ENCODE measurements at places on chromosomes 3 and 15.
A peak's percentile ranks its signal among the peaks of the same experiment; 100 is the strongest.

DNA sequence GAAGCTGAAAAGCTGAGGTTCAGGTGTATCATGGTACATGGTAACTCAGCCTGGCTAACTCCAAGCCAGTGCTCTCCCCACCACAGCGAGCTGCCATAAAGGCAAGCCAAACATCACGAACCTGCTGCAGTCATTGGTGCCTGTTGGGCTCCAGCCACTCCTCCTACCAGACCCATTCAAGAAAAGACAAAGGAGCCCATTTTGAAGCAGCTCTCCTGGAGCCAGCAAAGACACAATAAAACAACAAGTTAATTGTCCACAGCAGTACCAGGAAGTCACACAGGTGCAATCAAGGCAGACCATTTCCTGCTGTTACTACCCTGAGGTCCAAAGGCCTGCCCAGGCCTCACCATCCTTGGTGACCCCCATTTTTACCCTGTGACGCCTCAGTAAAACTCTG is 77.6 kb downstream of the DAPK2 start:
- no peak for DNase-seq

DNA sequence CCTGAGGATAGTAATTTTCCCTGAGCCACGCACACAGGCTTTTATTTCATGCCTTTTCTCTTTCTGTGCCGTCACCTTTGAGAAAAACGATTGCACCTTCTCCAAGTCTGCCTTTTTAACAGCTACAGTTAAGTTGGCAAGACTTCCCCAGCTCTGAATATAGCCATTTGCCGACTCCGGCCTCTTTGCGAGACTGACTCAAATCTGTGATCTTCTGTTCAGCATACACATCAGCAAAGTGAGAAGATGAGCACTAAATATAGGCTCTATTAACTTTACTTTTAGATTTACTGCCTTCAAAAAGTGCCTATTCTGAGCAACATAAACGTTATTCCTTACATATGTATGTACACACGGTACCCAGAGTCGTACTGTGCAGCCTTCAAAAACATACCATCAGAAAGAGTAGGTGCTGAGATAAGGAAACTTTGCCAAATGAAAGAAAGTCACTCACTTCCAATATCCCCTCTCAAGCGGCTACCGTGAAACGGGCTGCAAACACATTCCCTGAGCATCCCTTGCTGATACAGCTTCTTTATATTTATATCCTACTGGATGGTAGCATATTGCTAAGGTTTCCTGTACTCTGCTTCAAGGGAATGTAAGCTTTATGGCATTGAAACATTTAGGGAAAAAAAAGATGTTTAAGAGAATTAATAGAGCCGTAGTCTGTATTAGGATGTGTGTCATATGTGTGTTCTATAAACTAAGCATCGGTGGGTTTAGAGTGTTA is 283.3 kb upstream of the TPRG1 start:
- no peak for DNase-seq

DNA sequence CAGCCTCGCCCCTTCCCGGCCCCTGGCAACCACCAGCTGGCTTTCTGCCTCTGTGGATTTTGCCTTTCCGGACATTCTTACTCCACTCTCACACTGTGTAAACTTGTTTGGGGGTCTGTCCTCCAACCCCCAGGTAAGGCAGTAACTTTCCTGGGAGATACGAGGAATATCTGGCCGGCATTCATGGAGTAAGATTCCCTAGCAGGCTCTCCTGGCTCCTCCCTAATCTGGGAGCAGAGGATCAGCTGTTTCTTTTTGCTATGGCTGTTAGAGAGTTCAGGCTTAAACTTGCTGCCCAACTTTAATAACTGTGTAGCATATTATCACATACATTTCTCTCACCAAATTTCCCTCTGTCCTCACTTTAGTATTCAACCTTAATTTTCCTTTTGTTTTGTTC is 64.3 kb downstream of the IGF2BP2 start:
- no peak for DNase-seq

DNA sequence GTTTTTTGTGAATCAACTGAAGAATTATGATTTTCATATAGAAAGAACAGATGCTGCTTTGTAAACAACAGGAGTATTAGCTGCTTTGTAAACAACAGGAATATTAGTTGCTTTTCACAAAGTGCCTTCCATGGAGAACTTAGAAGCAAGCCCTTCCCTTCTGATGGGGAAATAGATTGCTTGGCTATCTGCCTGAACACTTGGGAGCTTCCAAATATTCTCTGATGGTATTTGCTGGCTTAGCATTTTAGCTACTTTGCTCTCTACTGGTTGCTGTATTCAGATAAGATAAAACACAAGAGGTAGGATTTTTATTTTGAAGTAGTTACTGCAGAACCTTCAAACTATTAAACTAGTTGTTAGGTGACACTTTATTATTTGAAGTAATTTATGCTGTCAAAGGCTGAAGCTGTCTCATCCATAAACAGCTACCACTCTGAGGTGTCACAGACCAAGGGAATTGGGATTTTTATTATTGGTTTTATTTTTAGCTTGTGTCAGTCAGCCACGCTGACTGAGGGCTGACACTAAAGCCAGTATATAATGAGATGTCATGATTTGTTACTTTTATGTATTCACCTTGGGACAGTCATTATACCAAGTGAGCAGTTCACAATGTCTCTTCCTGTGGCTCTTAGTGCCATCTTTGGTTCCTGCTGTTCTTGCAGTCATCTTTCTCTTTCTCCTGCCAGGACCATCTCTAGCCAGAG is 50.0 kb downstream of the ZIC1 start:
- no peak for DNase-seq

DNA sequence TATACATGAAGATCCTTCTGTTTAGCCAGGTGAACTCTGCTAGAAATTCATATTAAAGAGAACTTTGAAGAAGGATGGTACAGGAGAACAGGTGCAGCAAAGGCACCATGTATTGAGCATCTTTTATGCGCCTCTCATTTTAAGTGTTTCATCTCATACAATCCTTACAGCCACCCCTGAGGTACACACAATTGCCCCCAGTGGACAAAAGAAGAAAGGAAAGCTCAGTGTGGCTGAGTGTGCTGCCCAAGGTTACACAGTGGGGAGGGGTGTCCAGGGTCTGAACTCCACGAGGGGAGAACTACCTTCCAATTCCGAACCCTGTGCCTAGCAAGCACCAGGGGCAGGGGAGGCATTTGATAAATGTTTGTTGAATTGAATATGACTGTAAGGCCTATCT is 98.6 kb downstream of the MECOM start:
- DNase-seq: no peak

DNA sequence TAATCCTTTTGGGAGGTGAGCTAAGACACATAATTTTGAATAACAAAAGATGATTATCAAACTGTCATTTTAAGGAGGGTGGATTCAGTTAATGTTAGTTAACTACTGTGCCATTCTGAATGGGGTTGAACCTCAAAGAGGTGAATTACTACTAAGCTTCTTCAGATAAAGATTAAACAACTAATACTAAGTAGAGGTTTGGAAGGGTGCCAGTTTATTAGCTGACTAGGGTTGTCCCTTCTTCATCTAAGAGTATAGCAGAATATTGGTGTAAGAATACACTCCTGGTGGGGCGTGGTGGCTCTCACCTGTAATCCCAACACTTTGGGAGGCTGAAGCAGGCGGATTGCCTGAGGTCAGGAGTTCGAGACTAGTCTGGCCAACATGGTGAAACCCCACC is 123.1 kb upstream of the LRRFIP2 start:
- no peak for DNase-seq

- no peak for DNase-seq
Observed at GRCh38 chr3:72535772-72536171, 312.5 kb downstream of the SHQ1 start.

- DNase-seq: no peak
Observed at GRCh38 chr15:23835953-23836352, 148.8 kb upstream of the NDN start.

- DNase-seq: no peak
Observed at GRCh38 chr3:110248666-110249065, 823.0 kb upstream of the NECTIN3 start.

DNA sequence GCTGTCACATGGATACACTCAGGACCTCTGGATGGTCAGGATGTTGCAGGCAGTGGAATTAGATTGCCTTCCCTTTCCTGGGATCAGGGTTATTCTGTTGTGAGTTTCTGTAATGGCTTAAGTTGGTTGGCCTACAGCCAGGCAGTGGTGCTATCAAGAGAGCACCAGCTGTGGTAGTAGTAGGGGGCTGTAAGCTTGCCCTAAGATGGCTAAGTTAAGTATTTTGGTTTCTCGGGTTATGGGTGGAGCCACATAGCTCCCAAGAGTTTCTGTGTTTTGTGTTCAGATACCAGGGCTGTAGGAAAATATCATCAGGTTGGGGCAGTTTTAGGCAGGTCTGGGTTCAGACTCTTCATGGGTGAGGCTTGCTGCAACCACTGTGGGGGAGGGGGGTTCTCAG is 59.6 kb downstream of the LEKR1 start:
- no peak for DNase-seq

DNA sequence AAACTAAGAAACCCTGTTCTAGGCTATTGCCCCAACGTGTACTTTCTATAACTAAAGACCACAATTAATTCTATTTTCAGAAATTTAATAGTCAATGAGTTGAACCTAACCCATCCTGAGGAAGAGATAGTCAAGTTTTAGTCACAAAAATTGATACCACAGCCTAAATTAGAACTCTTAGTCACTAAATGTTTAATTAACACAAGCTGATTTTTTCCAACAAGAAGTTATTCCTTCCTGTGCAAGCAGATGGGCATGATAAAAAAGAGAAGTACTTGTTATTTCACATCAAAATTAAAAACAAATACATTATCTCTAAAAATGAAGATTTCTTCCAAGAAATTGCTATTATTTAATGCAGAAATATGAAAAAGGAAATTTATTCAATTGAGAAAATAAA is 38.4 kb upstream of the TERB2 start:
- no peak for DNase-seq

- no peak for DNase-seq
Observed at GRCh38 chr3:36786921-36787890, 22.9 kb upstream of the DCLK3 start.

DNA sequence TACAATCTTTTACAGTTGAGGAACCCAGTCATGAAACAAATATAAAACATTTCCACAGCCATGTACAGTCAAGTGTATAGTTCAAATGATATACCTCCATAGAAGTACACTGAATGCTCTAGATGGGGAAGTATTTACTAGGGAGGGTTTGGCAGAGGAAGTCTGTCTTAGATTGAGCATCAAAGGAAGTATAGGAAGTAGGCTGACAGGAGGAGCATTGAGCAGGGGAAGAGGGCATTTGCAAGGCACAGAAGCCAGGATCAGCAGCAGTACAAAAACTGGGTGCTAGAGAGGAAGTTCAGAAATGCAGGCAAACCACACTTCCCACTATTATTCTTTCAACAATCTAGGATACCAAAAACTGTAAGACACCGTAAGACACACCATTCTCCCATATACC is 122.6 kb downstream of the ANO10 start:
- DNase-seq: no peak

DNA sequence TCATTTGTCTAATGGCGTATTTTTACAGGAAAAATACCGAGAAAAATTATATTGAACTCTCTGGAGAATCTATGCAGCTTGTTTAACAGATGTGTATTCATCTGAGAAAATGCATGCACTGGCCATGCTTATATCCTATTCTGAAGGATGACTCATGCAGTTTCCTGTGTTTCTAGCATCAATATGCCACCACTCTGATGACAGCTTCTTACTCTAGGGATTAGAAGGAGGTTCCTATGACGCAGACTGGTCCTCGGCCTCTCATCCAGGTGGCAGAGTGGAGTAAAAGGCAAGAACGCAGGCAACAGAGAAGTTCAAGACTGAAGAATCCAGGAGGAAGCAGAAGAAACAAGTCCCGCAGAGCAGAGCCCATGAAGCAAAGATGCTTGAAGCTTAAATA is 910.0 kb upstream of the ROBO1 start:
- DNase-seq: no peak

DNA sequence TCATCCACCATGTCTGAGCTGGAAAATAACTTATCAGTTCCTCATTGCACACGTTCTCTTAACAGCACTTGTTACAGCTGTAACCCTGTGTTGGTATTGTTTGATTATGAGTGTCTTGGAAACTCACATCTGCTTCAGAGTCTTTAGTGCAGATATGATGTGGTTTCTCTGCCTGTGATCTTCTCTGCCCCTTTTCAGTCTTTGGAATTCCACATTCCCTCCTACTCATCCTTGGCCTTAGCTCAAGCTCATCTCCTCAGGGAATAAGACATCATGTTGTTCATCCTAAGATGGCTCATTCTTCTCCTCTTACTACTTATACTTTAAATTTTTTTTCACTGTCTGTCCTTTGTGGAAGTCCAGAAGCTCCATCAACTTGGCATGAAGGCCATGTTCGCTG is 77.7 kb downstream of the SYNPR start:
- DNase-seq: no peak

DNA sequence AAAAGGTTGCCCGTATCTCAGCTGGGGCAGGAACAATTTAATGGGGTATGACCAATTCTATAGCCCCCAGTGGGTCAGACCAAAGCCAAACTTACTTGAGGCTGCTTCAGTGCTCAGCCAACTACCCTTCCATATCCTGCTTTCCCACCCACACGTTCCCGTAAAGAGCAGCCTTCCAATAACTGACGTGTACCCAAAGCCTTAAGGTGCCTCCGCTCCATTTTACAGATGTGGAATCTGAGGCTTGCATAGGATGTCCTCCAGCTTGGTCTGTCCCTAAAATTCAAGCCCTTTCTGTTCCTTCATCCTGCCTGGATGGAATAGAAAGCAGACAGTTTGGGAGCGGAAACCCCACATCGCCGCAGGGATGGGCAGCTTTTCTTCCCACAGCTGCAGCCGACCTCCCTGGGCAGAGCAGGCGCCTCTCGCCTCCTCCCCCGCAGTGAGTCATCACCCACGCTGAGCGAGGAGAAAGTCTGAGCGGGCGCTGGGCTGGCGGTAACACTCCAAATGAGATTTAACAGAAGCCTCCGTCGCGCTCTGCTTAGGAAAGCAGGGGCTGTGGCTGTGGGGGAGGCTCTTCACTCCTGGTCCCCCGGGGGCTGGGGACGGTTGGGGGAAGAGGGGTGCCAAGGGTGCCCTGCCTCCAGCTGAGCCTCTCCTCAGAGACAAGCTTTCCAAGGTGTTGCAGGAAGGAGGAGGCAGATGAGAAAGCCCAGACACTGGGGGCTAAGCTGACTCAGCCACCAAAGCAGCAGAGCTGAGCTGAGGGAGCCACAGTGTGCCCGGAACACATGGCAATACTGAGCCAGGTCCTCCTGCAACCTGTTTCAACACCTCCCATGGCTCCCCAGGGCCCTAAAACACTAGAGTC is 57.8 kb upstream of the HRH1 start:
- peak; percentile 70 for DNase-seq
